Mucosa of descending colon (tissue), 3 donors: ENCODE measurements at places on chromosomes 4 and X. TPM values are rescaled to one million over a fixed set of nuclear protein-coding genes. Genes with fewer than 3 reads are reported as not detected.

Gene WAS
- total RNA-seq = 5.3 TPM

Gene GAGE13
- total RNA-seq = not detected

Gene SNX12
- total RNA-seq = 68.2 TPM

Gene USP17L5
- total RNA-seq = not detected

Gene CSAG2
- total RNA-seq = not detected

Gene RXFP1
- total RNA-seq = not detected

Gene COX7B
- total RNA-seq = 480 TPM

Gene MAGEA4
- total RNA-seq = not detected

Gene DCTD
- 53.3 TPM for total RNA-seq

Gene RNF212
- 2.3 TPM for total RNA-seq

Gene SSX4
- total RNA-seq = not detected

Gene EXOC1L
- not detected for total RNA-seq

Gene TXK
- total RNA-seq = 1.8 TPM

Gene HPGDS
- total RNA-seq = 1.8 TPM

Gene DUSP9
- not detected for total RNA-seq

Gene GYPE
- 0.66 TPM for total RNA-seq

Gene ZNF157
- 0.51 TPM for total RNA-seq

Gene CENPI
- total RNA-seq = 2.8 TPM

Gene STARD8
- 5.5 TPM for total RNA-seq

Gene HTN3
- not detected for total RNA-seq

Gene SLC4A4
- total RNA-seq = 248 TPM

Gene ZNF185
- total RNA-seq = 2.8 TPM

Gene PLP1
- total RNA-seq = 4.9 TPM

Gene RBMX
- total RNA-seq = 101 TPM

Gene RADX
- total RNA-seq = 2.6 TPM

Gene SPP1
- 3.0 TPM for total RNA-seq

Gene GK
- total RNA-seq = 53.5 TPM

Gene PABPC1L2A
- not detected for total RNA-seq

Gene FAAH2
- total RNA-seq = 7.2 TPM

Gene TMPRSS11F
- not detected for total RNA-seq

Gene CCNA2
- 2.8 TPM for total RNA-seq

Gene CSN1S1
- total RNA-seq = not detected

Gene ZDHHC15
- total RNA-seq = 1.9 TPM

Gene PDZD4
- 1.5 TPM for total RNA-seq

Gene NPFFR2
- total RNA-seq = not detected

Gene NIPAL1
- total RNA-seq = 51.0 TPM

Gene PFKFB1
- total RNA-seq = not detected

Gene SLC38A5
- total RNA-seq = 7.3 TPM

Gene NXF2
- not detected for total RNA-seq

Gene UGT2A1
- not detected for total RNA-seq

Gene BANK1
- 0.78 TPM for total RNA-seq

Gene GPR173
- 1.3 TPM for total RNA-seq

Gene CTAG1A
- total RNA-seq = not detected

Gene C1QTNF7
- total RNA-seq = 1.3 TPM

Gene KIT
- 16.8 TPM for total RNA-seq

Gene SLC6A14
- 2.1 TPM for total RNA-seq

Gene GLOD5
- 7.1 TPM for total RNA-seq

Gene FGG
- not detected for total RNA-seq
